Hepatocyte (in vitro differentiated cells): ENCODE measurements at places on chromosomes 13 and 19. TPM values are rescaled to one million over a fixed set of nuclear protein-coding genes. Genes with fewer than 3 reads are reported as not detected.

DNA sequence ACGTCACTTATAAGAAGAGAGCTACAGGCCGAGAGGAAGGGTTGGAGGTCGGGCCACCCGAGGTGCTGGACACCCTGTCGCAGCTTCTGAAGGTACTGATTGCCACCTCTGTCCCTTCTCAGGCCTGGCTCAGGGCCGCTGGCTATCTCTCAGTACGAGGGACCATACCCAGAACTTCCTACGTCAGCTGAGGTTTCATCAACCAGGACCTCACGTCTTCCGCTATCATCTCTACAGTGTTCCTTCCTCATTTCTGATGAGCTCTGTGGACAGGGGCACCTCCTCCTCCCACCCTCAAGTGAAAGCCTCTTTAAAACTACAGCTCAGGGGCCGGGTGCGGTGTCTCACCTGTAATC, 58.2 kb upstream of the USE1 start:
- DNase-seq, result no peak

GRCh38 chr19:52941941-52942385, 18.7 kb upstream of the ZNF888 start:
- DNase-seq, result peak; percentile 58

GRCh38 chr13:67210208-67210607, 19.9 kb downstream of the PCDH9 start:
- no peak for DNase-seq

- no peak for DNase-seq
Measured at GRCh38 chr19:45887200-45887710, 1.3 kb upstream of the IRF2BP1 start.

The DDX39A gene
- polyA plus RNA-seq, result 106 and 135 TPM in 2 replicates

DNA sequence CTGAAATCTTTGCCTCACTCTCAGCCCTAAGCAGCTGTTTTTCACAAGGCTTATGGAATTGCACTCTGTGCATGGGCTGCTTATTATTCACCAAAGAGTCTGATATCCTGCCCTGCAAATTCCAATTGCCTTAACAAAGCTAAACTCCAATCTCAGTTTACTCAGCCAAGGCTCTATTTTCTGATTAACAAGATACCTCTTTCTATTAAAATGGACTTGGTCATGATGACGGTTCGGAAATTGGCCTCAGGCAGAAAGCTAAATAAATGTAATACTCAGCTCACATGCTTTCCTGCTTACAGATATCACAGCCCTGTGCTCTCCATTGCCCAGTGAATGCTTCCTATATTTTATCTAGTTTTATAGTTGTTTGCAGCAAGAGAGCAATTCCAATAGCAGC, 1270.8 kb downstream of the PCDH9 start:
- DNase-seq, result no peak

DNA sequence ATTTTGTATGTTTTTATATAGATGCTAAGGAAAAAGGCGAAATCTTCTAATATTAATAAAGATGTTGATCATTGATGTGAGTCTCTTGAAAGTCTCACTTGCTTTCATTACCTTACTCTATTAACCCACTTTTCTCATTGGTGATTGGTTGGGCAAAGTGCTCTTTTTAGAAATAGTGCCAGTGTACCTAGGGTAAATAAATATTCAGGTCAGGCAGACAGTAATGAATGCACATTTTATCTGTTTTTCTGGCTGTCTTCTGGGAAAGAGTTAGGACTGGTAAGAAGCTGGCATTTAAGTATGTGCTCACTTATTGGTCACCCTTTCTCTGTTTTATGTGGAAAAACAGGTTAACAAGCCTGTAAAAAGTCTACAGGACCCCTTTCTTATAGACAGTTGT, 11.2 kb downstream of the SERP2 start:
- no peak for DNase-seq

DNA sequence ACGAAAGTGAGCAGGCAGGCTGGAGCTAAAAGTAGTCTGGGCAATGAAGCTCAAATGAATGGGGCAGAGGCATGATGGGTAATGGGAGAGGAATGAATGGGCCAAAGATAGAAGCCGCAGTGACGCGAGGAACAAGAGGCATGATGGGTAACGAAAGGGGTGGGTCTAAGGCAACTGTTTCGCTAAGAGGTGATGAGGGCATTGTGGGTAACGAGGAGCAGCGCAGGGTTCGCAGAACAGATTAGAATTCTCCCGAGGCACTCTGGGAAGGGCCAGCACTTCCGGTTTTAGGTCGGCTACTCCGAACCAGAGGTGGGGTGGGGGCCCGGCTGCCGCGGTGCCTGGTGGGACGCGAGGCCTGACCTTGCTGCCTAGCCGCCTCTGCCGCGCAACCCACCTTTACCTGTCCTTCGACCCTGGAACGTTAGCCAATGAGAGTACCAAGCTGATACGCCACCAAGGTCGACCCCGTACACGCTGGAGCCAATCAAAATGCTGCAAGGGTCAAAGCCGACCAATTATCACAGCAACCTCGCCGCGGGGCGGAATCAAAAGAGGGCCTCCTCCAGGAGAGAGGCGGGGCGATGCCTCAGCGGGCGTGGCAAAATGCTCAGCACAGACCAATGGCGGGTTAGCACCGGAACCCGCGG, 563 bp upstream of the TOMM40 start:
- peak; percentile 98 for DNase-seq

DNA sequence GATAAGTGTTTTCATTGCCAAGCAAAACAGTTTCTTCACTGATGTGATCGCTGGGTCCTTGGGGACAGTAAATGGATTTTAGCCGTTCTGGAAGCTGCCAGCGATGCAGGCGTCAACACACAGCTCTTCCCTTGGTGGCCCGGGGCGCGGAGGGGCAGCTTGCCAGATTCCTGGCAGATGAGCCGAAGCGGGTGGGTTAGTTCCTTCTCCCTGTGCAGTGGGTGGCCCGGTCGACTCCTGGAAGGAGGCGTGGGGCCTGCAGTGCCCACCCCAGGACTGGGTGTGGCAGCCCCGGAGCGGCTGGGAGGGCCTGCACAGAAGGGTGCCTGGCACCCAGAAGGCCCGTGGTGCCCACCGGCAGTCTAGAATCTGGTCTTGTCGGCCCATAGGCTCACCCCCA, 69.0 kb downstream of the KDM4B start:
- no peak for DNase-seq

- no peak for DNase-seq
Measured at GRCh38 chr13:67934617-67935330, 704.6 kb upstream of the PCDH9 start.
